ENCODE measurements at places on chromosomes 5 and 9.
A peak's percentile ranks its signal among the peaks of the same experiment; 100 is the strongest.

- no peak for DNase-seq
Observed at GRCh38 chr9:77131399-77131798, 45.9 kb upstream of the VPS13A start.

DNA sequence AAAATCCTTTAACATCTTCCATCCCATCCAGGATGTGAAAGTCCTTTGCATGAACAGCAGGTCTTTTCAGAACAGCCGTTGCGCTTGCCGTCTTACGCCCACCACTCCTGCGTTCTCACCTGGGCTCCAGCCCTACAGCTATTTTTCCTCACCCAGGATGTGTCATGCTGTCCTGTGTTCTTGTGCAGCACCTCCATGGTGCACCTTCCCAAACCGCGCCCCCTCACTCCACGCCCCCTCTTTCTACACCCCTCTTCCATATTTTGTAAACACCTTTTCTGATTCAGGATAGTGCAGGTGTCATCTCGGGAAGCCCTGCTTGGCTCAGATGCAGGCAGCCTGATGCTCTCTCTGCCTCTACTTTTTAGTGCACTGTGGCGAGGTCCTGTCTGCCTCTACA lies 18.4 kb downstream of the CAMK4 start:
- no peak for DNase-seq

DNA sequence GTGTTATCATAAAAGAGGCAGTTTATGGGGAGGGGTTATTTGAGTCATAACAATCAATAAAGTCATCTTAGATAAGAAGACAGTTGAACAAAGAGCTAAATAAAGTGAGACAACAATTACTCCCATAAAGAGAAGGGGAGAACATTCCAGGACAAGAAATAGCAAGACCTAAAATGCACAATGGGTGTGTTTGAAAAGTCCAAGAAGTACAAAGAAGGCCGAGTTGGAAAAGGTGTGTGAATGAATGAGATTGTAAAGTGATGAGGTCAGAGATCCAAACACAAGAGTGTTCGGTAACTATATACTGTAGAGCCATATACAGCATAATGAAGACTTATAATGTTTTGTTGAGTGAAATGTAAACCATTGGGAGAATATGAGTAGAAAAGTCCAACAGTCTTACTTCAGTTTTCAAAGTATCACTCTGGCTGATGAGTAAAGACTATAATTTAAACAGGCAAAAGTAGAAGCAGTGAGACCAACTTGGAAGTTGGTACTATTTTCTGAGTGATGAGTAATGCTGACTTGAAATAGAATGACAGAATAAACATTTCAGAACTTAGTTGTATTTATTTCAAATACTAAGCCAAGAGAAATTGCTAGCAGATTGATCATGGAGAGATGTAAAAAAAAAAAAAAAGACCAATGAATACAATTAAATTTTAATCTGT lies 868.7 kb upstream of the CDH9 start:
- no peak for DNase-seq

DNA sequence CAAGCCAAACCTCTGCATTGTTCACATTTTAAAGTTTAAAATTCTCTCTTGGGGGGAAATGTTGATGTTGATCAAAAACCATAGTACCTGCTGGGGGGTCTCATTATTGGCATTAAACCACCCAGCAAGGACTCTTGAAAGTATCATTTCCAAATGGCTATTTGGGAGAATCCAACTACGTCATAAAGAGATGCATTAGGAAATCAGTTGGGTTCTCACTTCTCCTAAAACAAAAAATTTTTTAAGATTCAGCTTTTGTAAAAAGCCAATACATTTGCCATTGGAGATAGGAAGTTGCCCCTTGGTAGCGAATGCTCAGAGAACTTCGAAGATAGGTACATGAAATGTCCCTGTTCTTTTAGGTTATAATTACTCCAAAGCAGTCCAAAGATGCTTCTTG lies 96.4 kb downstream of the GNAQ start:
- DNase-seq = no peak

DNA sequence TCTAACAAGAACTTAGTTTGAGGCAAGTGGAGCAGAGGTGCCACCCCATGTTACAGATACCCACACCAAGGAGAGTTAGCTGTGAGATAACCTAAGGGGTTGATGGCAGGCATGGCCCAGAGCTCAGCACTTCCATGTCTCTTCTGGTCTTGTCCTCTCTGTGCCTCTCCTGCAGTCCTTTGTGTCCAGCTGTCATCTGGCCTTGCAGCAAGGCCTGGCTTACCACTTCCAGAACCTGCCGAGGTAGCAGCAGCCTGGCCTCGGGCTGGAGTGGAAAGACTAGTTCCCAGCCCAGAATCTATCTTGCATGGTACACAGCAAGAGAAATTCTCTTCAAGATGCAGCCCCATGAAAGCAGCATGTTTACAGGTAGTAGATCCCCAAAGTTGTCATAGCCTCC lies 41.5 kb downstream of the PIP5K1B start:
- DNase-seq = no peak

GRCh38 chr5:173547579-173547978 lies 68.9 kb downstream of the BOD1 start:
- peak; percentile 16 for DNase-seq

DNA sequence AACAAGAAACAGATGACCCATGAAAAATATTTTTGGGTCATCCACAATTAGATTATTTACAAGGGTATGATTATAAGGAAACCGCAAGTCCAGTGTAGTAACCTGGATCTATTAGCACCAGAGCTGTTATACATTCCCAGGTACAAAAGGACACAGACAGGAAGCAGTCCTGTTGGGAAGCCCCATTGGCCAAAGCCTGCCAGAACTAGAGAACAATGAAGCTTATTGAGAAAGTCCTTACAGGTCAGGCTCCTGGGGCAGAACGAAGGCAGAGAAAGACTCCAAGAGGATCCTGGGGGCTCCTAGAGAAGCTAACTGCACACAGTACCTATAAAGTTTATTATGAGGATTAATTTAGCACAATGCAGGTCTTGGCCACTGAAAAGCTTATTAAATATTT lies 169.9 kb downstream of the PARP8 start:
- DNase-seq = no peak

DNA sequence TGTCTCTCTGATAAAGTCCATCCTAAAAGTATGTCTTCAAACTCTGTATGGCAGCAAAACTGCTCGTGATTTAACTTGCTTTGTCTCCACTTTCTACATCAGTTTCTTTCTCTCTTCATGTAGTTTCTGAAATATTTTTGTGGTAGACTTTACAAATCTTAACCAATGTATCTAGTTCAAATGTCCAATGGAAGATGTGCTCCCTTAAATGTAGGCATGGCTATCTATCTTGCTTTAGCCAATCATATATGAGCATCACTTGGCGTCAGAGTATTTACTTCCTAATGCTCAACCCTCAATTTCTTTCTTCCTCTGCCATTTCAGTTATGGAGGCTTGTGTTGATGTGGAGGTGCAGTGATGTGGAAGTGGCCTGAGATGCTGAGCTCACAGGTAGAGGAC lies 206.1 kb upstream of the ZNF608 start:
- DNase-seq = no peak

- no peak for DNase-seq
Observed at GRCh38 chr9:124212381-124213050, 45.2 kb upstream of the NEK6 start.

DNA sequence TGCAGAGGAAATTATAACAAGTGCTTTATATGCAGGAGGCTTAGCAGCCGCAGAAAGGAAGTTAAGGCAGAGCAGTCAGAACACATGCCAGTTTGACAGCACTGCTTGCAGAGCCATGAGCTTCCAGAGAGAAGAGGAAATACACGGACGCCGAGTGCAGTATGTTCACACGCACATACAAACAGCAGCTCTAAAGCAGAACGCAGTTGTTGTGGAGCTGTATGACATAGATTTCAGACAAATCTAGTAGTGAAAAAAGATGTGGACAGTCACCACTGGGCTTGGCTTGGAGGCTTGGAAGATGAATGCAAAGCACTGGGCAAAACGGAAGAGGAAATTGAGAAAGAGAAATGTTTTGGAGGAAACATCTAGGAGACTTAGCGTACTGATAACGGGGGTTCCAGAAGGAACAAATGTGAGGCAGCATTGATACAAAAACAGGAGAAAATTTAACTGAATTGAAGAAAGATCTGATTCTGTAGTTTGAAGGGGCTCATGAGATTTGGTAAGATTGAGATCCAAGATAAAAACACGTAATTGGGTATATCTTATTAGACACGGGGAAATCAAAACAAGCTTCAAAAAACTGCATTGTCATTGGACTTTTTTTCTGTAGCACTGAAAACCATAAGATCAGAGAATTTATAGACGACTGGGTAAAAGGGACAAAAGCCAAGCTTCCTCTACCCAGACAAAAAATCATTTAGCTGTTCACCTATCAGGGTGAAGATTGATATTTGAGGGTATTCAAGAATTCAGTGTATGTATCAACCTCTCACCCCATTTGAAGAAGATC lies 19.6 kb upstream of the ROPN1L start:
- DNase-seq = no peak

- DNase-seq = no peak
Observed at GRCh38 chr5:136076881-136077445, 48.2 kb downstream of the TGFBI start.

DNA sequence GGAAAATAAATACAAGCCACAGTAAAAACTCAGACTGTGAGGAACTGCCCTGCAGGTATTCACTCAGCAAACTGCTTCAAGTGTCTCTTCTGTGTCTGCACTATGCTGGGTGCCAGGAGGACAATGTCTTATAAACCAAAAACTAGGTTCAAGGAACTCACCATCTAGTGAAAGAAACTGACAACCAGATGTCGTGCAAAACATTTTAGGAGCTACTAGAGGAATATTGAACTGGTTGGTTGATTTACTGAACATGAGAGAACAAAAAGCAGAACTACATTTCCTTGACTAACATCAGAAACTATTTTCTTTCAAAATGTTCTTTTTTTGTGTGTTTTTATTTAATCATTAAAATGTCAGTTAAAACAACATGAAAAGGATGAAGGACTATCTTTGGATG lies 35.2 kb downstream of the ZNF366 start:
- no peak for DNase-seq

DNA sequence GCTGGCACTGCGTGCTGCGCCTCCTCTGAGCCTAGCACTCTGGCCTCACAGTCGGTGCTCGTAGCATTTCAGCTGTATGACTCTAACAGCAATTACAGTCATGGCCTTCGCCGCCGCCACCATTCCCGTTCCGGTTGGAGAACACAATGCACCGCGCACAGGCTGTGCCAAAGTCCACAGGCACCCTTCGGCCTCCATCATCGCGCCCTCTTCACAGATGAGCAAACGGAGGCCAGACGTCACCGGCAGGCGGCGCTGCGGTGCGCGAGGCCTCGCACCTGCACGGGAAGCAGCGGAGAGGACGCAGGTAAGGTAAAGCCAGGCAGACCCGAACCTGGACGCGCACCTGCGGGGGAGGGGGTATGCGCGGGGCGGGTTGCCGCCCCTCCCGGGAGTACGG lies 128.9 kb downstream of the BARX1 start:
- no peak for DNase-seq

GRCh38 chr9:76644171-76644570 lies 120.1 kb upstream of the PCA3 start:
- DNase-seq = no peak

- no peak for DNase-seq
Observed at GRCh38 chr5:172561151-172561550, 79.9 kb upstream of the NEURL1B start.

GRCh38 chr9:137194909-137195308 lies 5.6 kb downstream of the TPRN start:
- DNase-seq = no peak

GRCh38 chr5:32511776-32512374 lies 67.3 kb upstream of the ZFR start:
- no peak for DNase-seq

DNA sequence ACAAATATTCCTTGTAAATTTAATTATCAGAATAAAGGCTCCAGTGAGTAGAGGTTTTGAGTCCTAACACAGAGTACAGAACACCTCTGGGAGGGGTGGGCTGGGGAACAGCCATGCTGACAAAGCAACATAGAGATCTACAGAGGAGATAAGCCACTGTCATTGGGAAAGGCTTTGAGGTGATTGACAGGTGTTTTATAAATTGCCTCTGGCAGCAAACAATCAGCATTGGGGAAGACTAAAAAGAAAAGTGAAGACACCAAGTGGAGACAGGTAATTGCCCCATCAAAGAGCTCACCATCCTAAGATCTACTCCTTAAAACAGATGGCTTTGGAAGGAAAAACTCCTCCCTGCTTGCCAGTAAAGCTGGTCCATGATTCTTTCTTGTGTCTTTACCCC lies 189.7 kb upstream of the TLE4 start:
- no peak for DNase-seq

DNA sequence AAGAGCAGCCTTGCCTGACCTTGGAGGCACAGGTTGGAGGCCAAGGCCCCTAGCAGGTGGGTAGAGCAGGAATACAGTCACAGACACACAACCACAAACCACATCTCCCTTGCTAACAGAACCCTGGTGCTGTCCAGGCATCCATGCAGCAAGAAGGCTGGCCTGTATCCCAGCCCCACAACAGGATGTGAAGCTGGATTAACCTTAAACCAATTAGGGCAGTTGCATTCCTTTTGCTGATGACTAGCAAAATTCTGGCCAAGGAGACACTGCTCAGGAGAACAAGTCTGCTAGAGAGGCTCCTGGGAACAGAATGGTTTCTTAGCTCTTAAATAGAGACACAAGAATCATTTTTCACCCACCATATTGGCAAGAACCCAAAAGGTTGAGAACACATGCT lies 97.8 kb downstream of the C5orf15 start:
- DNase-seq = peak; percentile 98

DNA sequence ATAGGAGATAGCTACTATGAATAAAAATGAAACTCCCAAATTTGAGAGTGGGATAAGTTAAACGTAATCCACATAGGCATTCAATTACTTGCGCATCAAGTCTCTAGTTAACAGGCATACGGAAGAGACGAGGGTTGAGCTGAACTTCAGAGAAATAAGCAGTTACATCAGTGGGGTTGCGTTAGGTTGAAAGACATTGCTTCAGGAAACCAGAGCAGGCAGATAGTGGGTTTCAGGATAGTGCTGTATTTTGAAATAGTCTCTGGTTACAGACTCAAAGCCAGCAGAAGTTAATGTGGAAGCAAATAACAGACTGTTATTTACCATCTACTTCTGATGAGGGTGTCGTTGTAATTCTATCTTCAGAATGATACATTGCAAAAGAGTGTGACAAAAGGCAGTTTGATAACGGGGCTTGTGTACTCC lies 533.4 kb downstream of the PDE4D start:
- DNase-seq = no peak

GRCh38 chr9:114624677-114625076 lies 13.6 kb downstream of the TMEM268 start:
- no peak for DNase-seq

- DNase-seq = no peak
Observed at GRCh38 chr5:50415912-50416311, 25.2 kb downstream of the EMB start.

DNA sequence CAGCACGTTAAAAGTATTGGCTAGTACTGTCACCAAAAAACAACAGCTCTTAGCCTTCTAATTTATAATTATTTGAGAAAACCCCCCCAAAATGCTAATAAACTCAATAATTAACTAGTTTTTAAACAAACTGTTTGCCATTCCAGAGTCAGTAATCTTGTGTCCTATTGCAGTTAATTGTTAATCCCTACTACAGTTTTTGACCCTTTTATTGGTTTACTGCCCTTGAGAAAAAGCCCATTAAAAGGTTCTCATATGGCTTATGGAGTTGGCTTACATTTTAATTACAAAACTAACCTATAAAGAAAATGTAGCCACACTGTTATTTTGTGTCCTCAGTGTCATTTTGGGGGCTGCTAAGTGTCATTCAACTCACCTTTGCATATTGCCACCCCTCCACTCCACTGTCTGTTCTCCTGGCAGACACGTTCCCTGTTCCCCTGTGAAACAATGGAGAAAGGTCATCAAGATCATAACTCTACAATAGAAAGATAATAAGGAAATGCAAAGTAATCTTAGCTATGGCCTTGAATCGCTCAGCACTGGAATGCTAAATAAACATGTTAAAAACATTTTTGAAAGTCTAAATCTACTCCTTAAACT lies 51.6 kb upstream of the TXNDC8 start:
- no peak for DNase-seq
